Breast epithelium (tissue), 4 donors: ENCODE measurements at places on chromosomes 1 and 21. TPM values are rescaled to one million over a fixed set of nuclear protein-coding genes. Genes with fewer than 3 reads are reported as not detected.

GRCh38 chr1:76298399-76298798, 223.9 kb downstream of the ST6GALNAC3 start:
- H3K4me1 ChIP-seq, result no peaks in the 10 kb centered on the region
- H3K27ac ChIP-seq, result no peak overlapping the region
- no peaks in the 10 kb centered on the region for H3K27me3 ChIP-seq
- DNase-seq, result no peak

DNA sequence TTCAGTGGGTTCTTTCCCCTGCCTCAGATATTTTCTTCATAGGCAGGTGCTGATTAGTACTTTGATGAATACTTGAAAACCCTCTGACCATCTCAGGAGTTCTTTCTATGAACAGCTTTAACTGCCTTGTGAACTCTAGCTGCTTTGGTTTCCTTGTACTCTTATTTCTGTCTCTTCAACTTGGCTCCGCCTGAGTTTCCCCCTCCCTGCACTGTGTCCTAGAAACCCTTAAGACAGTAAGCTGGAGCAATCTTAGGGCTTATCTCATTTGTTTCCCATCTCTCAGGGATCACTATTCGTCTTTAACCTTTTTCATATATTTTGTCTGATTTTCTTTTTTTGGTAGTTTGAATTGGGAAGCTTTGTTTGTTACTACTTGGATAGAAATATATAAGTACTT, 99.1 kb downstream of the PKN2 start:
- no peaks in the 10 kb centered on the region for H3K36me3 ChIP-seq
- H3K4me3 ChIP-seq, result no peak overlapping the region
- H3K27ac ChIP-seq, result no peak overlapping the region
- no peaks in the 10 kb centered on the region for H3K27me3 ChIP-seq
- no peaks in the 10 kb centered on the region for H3K4me1 ChIP-seq

DNA sequence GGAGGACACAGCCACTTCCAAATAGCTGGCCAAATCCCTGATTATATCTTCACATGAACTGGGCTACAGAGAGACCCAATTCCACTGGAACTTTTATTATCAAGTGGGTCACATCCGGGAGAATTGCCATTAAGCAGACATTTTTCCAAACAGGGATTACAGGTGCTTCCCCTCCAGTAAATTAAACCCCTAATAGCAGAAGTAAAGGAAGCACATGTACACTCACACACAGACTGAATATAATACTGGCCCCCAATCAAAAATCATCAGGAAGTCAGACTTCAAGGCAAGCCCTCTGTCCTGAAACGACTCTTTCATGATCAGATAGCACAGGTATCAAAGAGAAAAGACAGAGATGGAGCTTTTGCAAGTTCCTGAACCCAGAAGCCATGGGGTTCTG, 118.6 kb upstream of the PPP2R5A start:
- no peak overlapping the region for H3K4me3 ChIP-seq
- no peaks in the 10 kb centered on the region for H3K27me3 ChIP-seq
- DNase-seq, result no peak
- no peaks in the 10 kb centered on the region for H3K4me1 ChIP-seq
- no peak overlapping the region for H3K27ac ChIP-seq

- no peaks in the 10 kb centered on the region for H3K36me3 ChIP-seq
- H3K27me3 ChIP-seq, result peaks cover 35% of the 10 kb centered on the region
- no peak overlapping the region for H3K4me3 ChIP-seq
- H3K4me1 ChIP-seq, result no peaks in the 10 kb centered on the region
These were observed 5.1 kb downstream of the CD1D start for GRCh38 chr1:158185770-158186169.

GRCh38 chr1:234979296-234980279, 149.0 kb downstream of the TOMM20 start:
- no peak for DNase-seq
- H3K36me3 ChIP-seq, result no peaks in the 10 kb centered on the region
- H3K4me3 ChIP-seq, result no peak overlapping the region
- peaks cover 25% of the 10 kb centered on the region for H3K4me1 ChIP-seq

GRCh38 chr1:85148524-85149250, 52.1 kb downstream of the SYDE2 start:
- no peaks in the 10 kb centered on the region for H3K4me1 ChIP-seq
- no peak overlapping the region for H3K4me3 ChIP-seq
- H3K27me3 ChIP-seq, result no peaks in the 10 kb centered on the region
- H3K36me3 ChIP-seq, result no peaks in the 10 kb centered on the region

DNA sequence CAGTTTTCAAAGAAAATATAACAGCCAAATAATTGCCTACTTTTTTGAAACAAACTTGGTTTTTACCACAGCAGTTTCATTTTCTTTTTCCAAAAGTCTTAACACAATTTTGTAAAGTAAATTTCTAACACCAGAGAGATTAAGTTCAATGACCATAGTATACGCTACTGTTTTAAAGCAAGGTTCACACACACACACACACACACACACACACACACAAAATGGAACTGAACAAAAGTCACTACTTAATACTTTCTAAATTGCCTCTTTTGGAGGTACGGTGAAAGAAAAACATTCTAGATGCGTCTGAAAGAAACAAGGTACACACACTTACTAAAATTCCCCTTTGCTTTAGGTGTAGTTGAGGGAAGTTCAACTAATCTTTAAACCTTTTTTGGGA, 30.1 kb downstream of the C21orf91 start:
- no peaks in the 10 kb centered on the region for H3K27me3 ChIP-seq
- no peak for DNase-seq
- H3K36me3 ChIP-seq, result no peaks in the 10 kb centered on the region

- DNase-seq, result no peak
- H3K27me3 ChIP-seq, result no peaks in the 10 kb centered on the region
- H3K36me3 ChIP-seq, result no peaks in the 10 kb centered on the region
- H3K4me1 ChIP-seq, result no peaks in the 10 kb centered on the region
- no peak overlapping the region for H3K4me3 ChIP-seq
These were observed 192.4 kb downstream of the HS2ST1 start for GRCh38 chr1:87106867-87107266.

- no peak for DNase-seq
- no peaks in the 10 kb centered on the region for H3K27me3 ChIP-seq
- peak overlapping the region; percentile 95 for H3K27ac ChIP-seq
- no peaks in the 10 kb centered on the region for H3K4me1 ChIP-seq
- H3K36me3 ChIP-seq, result peaks cover 15% of the 10 kb centered on the region
These were observed 1.3 kb upstream of the TXNIP start for GRCh38 chr1:145997718-145998023.

DNA sequence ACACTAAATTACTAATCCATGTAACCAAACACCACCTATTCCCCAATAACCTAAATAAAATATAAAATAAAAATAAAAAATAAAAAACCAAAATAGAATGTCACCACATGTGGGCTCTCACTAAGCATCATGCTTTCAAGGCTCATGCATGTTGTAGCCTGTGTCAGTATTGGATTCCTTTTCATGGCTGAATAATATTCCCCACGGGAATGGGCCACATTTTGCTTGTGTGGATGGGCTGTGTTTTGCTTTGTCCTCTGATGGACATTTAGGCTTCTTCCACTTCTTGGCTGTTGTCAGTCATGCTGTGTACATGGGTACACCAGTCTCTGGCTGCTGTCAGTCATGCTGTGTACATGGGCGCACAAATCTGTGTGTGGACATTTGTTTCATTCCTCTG, 3.2 kb downstream of the KRTAP10-6 start:
- no peaks in the 10 kb centered on the region for H3K36me3 ChIP-seq
- H3K27me3 ChIP-seq, result no peaks in the 10 kb centered on the region
- H3K27ac ChIP-seq, result no peak overlapping the region
- DNase-seq, result no peak

DNA sequence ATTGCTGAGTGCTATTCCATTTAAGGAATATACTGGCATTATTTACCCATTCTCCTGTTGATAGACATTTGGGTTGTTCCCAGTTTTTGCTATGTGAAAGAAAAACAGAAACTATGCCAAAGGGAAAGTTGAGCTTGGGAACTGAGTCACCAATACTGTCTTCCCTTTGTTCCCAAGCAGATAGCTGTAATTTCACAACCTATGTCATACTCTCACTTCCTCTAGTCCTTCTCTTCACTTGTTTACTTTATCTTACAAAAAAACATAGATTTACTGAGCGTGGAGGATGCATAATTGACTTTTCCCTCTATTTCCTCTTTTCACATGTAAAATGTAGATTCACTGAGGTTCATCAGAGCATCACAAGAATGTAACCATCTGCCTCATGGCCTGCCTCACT, 32.4 kb upstream of the PGBD5 start:
- H3K27me3 ChIP-seq, result no peaks in the 10 kb centered on the region
- no peaks in the 10 kb centered on the region for H3K4me1 ChIP-seq
- H3K4me3 ChIP-seq, result no peak overlapping the region

GRCh38 chr1:196464480-196464941, 143.7 kb downstream of the KCNT2 start:
- H3K36me3 ChIP-seq, result no peaks in the 10 kb centered on the region
- no peak overlapping the region for H3K4me3 ChIP-seq
- no peak overlapping the region for H3K27ac ChIP-seq

Gene HPCAL4
- total RNA-seq, result not detected

Gene NCMAP
- total RNA-seq, result 0.98 TPM

Gene EDN2
- total RNA-seq, result not detected

Gene ELF3
- total RNA-seq, result 367 TPM
